ENCODE measurements at places on chromosomes 5 and 9.

GRCh38 chr5:102243213-102243612 lies 52.9 kb downstream of the SLCO4C1 start:
- no peak for DNase-seq

DNA sequence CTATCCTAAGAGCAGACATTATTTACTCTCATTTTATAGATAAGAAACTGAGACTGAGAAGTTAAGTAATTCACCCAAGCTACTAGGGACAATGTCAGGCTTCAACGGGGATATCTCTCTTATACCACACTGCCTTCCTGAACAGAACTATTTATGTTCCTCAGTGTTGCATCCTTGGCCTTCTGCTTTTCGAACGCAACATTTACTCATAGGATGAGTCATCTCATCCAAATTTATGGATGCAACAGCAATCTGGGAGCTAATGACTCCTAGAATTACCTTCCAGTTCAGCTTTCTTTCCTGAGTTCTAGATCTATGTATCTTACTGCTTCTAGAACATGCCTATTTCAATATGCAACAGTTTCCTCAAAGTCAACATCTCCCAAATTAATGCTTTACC lies 103.6 kb upstream of the PAM start:
- no peak for DNase-seq

DNA sequence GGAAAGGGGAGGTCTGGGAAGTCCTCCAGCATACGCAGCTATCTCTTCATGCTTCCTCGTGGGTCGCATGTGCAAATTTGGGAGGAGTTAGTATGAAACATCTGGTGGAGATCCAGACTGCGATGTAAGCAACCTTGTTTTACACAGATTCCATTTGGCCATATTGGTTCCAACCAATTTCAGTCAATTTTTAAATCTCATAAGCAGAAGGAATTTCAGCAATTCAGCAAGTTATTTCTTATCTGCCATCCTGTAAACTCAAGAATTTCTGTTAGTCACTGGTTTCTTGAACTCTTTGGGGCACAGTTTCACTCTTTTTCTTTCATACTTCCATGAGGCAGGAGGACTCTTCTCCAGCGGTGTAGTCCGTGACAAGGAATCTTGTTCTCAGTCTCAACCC lies 130.4 kb upstream of the CLINT1 start:
- no peak for DNase-seq

GRCh38 chr5:39203275-39203922 lies 16.0 kb downstream of the FYB1 start:
- no peak for DNase-seq

DNA sequence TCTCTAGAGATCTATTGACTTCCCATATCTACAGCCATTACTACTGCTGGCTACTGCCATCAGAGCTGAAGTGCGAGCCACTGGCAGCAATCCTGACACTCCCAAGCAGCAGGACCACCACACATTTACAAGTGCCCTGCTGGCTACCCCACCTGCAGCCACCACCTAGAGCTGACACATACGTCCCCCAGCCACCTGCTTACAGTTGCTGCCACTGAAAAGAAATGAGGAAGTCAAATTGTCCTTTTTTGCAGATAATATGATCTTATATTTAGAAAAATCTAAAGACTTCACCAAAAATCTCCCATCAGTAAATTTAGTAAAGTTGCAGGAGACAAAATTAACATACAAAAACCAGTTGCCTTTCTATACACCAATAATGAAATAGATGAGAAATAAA lies 48.4 kb downstream of the ZNF484 start:
- DNase-seq, result no peak

DNA sequence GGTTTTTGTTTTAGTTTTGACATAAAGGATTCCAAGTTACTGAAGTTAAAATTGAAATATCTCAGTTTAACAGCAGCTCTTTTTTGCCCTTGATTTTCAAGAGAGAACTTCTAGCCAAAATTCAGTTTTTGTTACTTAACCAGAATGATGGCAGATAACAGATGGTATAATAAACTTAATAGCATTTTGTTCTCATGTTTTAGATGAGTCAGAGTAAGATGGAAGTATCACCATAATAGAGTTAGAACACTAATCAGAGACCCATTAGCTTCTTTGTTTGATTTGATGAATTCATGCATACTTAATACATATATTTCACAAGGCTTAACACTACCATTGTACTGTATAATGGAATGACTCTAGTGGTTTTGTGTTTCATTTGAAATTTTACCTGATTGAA lies 11.9 kb downstream of the ZCCHC9 start:
- DNase-seq, result no peak

DNA sequence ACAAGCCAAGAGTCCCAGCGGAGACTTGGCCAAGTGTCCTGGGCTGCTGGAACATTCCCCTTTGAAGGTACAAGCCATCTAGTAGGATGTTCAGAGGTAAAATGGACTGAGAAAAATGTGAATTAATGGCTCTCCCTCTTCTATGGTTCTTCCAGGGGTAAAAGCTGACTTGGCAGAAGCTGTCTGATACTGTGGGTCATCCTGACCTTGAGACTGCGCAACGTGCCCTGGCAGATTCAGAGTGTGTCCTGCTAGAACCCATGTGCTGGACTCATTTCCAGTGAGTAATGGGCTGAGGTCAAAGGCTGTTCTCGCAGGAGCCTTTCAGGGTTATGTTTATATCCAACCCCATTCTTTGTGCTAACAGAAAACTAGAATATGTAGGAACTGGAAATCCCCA lies 423.0 kb upstream of the CD180 start:
- no peak for DNase-seq

DNA sequence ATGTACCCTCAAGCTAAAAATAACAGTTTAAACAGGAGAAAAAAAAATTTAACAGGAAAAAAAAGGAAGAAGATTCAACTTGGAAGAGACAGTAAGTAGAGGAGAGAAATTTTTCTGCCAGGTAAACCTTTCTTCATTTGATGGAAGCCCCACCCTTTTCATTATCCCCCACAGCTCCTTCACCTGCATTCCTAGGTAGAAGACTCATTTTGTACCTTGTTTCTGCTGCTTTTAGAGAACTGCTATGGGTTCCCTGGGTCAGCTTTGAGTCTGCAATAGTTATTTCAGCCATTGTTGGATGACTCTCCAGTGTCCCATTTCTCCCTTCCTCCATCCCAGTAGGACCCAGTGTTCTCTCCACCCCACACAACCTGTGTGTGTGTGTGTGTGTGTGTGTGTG lies 74.1 kb upstream of the CPEB4 start:
- no peak for DNase-seq

- no peak for DNase-seq
These were observed 22.5 kb downstream of the TNIP1 start for GRCh38 chr5:151058301-151058700.

GRCh38 chr9:124278054-124278540 lies 20.3 kb downstream of the NEK6 start:
- DNase-seq, result no peak

GRCh38 chr9:106862821-106863720 lies at the start of gene ZNF462:
ZNF462 (plus strand) TSS chr9:106863166; CDS start chr9:106923384, 60,218 bp downstream.
- peak; percentile 21 for DNase-seq

GRCh38 chr9:113650207-113651131 lies 186.9 kb downstream of the RGS3 start:
- DNase-seq, result no peak

DNA sequence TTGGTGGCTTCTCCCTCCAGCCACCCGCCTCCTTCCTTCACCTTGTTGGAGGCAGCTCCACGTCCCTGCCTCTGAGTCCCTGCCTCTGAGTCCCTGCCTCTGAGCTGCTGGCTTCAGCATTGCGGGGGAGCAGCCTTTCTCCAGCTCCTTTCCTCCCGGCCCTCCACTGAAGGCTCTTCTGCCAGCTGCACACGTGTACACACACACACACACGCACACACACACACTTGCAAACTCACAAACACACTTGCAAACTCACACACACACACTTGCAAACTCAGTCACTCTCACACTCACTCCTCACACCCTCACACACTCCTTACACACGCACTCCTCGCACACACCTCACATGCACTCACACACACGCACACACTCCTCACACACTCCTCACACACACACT lies 45.1 kb downstream of the C9orf50 start:
- DNase-seq, result no peak

DNA sequence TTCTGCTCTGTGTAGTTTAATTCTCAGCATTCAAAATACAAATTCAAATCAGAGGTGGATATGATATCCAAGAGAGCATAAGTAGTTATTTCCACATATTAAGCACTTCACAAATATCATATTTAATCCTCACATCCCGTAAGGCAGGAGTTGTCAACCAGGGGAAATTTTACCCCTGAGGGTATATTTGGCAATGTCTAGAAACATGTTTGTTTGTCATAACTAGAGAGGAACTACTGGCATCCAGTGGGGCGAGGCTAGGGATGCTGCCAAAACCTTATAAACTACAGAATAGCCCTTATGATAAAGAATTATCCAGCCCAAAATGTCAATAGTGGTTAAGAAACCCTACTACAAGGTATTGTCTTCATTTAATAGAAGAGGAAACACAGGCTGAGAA lies 619.4 kb downstream of the SLCO4C1 start:
- no peak for DNase-seq

DNA sequence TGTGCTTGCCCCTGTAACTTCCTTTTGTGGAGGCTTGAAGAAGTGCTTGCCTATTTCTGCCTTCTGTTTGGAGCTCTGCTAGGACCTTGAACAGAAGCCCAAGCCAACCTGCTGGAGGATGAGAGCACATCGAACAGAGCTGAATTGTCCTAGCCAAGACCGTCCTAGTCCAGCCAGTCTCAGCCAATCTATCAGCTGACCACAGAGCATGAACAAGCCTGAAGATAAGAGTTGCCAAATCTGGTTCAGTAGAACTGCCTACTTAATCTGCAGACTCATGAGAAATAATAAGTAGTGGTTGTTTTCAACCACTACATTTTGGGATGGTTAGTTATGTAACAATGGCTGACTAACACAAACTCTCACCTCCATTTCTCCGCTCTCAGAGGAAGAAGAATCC lies 4.4 kb upstream of the SNX2 start:
- no peak for DNase-seq

GRCh38 chr5:9094582-9094981 lies 451.3 kb downstream of the SEMA5A start:
- DNase-seq, result no peak

DNA sequence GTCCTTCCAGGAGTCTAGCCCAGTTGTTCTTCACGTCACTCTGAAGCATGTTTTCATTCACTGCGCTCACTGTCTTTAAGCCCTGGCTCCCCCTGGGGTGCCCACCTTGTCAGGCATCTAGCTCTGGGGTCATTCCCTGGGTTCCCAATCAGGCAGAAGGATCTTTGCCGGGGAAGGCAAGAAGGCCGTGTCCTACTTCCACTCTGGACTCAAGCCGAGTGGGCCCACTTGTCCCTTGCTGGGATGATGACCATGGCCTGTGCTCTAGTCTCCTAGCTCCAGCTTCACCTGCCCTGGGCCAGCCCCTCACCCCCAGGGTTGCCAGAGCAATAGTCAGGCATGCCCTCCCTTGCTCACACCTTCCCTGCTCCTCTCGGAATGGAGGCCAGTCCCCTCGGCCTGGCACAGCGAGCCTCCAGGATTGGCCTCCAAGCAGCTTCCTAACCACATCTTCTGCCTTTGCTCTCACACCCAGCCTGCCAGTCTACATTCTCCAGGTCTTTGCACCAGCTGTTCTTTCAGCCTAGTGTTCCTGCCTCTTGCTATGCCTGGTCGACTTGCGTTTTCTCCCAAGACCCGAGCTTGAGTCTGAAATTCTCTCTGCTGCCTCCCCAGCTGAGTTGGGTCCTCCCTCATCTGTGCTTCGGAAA lies 32.2 kb upstream of the PSD2 start:
- no peak for DNase-seq

DNA sequence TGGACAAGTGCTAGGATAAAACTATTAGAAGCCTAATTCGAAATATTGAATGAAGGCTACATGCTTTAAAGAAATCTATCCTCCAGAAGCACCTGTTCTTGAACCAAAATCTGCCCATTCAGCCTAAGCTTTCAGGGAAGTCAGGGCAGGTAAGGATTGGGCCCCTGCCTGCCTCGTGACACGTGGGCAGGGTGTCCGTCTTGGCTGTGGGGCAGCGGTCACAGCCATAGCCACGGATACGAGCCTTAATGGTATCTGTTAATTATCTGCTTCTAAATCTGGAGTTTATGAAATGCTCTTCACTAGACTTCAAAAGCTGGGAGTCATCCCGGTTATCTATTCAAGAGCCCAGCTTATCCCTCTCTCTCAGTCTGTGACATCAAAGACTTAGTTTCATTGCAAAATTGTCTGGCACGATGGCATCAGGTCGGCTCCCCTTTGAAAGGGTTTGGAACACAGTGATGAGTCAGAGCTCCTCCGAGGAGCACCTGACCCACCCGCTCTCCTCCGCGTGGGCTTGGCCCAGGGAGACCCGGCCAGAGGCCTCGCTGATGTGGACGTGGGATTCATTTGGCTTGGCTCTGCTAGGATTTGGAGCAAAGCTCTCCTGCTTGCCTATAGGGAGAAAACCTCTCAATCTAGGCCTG lies 135.9 kb downstream of the MACROH2A1 start:
- no peak for DNase-seq

DNA sequence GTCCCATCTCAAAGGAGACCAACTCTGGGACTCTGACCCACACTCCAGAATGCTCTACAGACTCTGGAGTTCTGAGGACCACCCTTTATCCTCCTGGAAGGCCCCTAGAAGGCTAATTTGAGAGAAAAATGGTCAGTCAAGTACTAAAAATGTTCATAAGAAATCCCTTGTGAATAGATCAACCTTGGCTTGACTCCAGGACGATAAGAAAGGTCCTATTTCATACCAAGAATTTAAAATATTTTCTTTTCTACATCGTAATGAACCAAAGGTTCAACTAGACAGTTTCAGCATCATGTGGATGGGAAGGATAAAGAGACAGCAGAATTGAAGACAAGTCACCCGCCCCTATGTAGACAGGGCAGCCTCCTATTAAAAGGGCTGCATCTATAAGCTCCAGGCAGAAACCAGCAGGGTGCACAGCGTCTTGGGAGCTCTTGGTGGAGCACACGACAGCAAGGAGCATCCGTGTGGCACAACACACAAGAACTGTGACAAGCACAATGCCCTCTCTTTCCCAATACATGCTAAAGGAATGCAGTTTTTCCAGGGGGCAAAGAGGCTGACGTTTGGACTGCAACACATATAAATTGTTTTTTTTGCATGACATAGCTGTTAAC lies 38.3 kb downstream of the RASEF start:
- DNase-seq, result no peak

DNA sequence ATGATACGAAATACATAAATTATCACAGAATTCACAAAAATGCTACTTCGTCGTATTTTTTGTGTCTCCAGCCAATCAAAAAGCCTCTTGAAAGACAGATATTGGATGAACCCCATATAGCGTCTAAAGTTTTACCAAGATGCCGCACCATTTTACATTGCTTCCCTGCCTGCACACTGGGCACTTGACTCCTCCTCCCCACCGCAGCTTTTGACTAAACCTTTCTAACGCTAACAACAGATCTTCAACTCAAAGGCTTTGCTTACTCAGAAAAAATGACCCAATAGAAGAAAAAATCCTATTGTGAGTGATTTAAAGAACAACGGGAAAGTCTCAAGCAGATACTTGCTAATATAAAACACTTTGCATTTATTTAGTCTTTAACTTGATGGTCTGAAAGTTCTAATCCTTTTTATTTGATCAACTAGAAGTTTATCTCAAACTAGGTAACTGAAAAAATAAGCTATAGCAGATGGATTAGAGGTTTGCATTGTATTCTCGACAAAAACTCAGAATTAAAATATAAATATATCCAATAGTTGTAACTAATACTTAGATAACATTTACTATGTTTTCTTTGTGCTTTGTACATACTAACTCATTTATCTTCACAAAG lies 609.1 kb upstream of the DMAC1 start:
- no peak for DNase-seq
